Hindlimb muscle (tissue), 1 donor: ENCODE measurements at places on chromosomes 3 and 15.

GRCh38 chr3:138902171-138902570 is 44.8 kb downstream of the FOXL2 start:
- DNase-seq: no peak

GRCh38 chr15:99763827-99764226 is 30.6 kb upstream of the LYSMD4 start:
- DNase-seq: no peak

- DNase-seq: no peak
Observed at GRCh38 chr15:80580536-80581260, 114.4 kb upstream of the ABHD17C start.

GRCh38 chr3:71392251-71392650 is 191.3 kb downstream of the FOXP1 start:
- no peak for DNase-seq
